ENCODE measurements at places on chromosomes 13 and 19.
A peak's percentile ranks its signal among the peaks of the same experiment; 100 is the strongest.

- no peak overlapping the region for H3K4me3 ChIP-seq
- no peaks in the 10 kb centered on the region for H3K4me1 ChIP-seq
- H3K27ac ChIP-seq, result no peak overlapping the region
- no peaks in the 10 kb centered on the region for H3K36me3 ChIP-seq
These were observed 296.8 kb upstream of the SGCG start for GRCh38 chr13:22883956-22884355.

- no peak overlapping the region for H3K4me3 ChIP-seq
- no peaks in the 10 kb centered on the region for H3K27me3 ChIP-seq
These were observed 155.6 kb downstream of the TM9SF2 start for GRCh38 chr13:99656844-99657381.

- no peak for DNase-seq
- no peaks in the 10 kb centered on the region for H3K36me3 ChIP-seq
- H3K27ac ChIP-seq, result no peak overlapping the region
- H3K27me3 ChIP-seq, result no peaks in the 10 kb centered on the region
These were observed 23.7 kb upstream of the TFDP1 start for GRCh38 chr13:113560645-113561416.

- peak; percentile 67 for DNase-seq
- no peaks in the 10 kb centered on the region for H3K36me3 ChIP-seq
- no peaks in the 10 kb centered on the region for H3K27me3 ChIP-seq
- H3K27ac ChIP-seq, result no peak overlapping the region
These were observed 38.6 kb upstream of the SEMA6B start for GRCh38 chr19:4597975-4598671.

DNA sequence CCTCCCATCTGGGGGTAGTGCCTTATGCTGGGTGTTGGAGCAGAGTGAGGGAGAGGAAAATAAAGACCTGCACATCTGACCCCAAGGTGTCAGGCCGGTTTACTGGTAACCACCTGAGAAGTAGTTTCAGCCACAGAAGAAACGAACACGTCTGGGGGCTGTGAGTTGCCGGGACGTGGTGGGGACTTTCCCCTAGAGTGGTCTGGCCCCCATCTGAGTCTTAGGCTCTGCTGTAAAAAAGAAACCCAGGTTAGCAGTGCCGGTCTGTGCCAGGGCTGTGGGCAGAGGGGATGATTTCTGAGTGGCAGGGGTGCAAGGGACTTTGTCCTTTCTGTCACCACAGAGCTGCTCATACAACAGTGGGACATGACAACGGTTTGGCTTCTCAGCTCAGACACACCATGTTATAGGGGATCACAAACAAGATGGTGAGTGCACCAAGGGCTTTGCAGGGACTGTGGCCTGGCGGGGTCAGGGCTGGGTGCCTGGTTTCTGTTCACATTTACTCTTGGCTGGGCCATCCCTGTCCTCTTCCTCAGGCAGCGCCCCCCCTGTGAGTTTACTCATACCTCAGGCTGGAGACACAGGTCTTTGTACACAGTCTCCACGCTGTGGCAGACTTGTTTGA is 9.0 kb downstream of the GCDH start:
- H3K27ac ChIP-seq, result no peak overlapping the region
- no peaks in the 10 kb centered on the region for H3K4me1 ChIP-seq
- DNase-seq, result no peak
- no peaks in the 10 kb centered on the region for H3K27me3 ChIP-seq

- no peaks in the 10 kb centered on the region for H3K4me1 ChIP-seq
- H3K36me3 ChIP-seq, result no peaks in the 10 kb centered on the region
- no peak for DNase-seq
These were observed 693.1 kb upstream of the SLC10A2 start for GRCh38 chr13:103759361-103759760.

- no peak overlapping the region for H3K27ac ChIP-seq
- no peak overlapping the region for H3K4me3 ChIP-seq
- no peak for DNase-seq
- H3K4me1 ChIP-seq, result no peaks in the 10 kb centered on the region
- no peaks in the 10 kb centered on the region for H3K36me3 ChIP-seq
These were observed 160.4 kb upstream of the PCDH9 start for GRCh38 chr13:67390462-67391086.

DNA sequence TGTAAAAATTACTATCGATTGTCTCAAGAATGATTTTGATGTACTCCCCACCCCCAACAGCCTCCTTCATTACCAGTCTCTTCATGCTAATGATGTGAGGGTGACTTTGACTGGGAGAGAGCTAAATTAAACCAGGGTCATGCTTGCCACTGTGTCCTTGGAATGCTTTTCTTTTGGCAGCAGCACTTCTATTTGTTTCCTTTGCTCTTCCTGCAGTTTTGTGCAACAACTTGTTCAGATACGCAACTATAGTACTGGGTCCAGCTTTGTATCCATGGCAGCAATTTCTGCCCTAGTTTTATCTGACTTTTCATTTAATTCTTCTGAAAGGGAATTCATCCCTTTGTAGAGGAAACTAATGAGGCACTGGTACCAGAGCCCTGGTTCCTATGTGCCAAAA is 2792.1 kb downstream of the PCDH9 start:
- H3K36me3 ChIP-seq, result no peaks in the 10 kb centered on the region
- no peaks in the 10 kb centered on the region for H3K27me3 ChIP-seq
- H3K27ac ChIP-seq, result no peak overlapping the region
- H3K4me1 ChIP-seq, result no peaks in the 10 kb centered on the region
- H3K4me3 ChIP-seq, result no peak overlapping the region

GRCh38 chr19:33950091-33950750 is 153.6 kb downstream of the KCTD15 start:
- H3K27ac ChIP-seq, result no peak overlapping the region
- H3K4me1 ChIP-seq, result no peaks in the 10 kb centered on the region
- no peak overlapping the region for H3K4me3 ChIP-seq
- no peaks in the 10 kb centered on the region for H3K27me3 ChIP-seq
- no peaks in the 10 kb centered on the region for H3K36me3 ChIP-seq

DNA sequence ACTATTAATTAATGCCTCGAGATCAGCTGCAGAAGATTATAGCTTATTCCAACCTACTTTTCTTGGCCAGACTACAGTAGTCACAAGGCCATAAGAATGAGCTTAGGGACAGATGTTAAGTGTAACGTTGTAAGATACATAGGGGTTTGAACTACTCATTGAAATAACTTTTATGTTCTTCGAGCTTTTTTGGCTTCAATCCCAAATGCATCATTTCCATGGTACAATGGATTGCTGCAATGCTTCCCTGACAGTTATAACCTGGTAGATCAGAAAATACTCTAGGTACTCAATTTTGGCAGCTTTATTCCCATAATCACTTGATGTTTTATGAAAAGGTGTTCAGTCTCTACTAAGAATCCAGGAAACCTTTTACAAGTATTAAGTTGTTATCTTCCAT is 2216.7 kb upstream of the PCDH20 start:
- H3K27me3 ChIP-seq, result no peaks in the 10 kb centered on the region
- no peak overlapping the region for H3K4me3 ChIP-seq
- no peak overlapping the region for H3K27ac ChIP-seq
- no peaks in the 10 kb centered on the region for H3K4me1 ChIP-seq
